ENCODE measurements at places on chromosomes 3 and 15.
A peak's percentile ranks its signal among the peaks of the same experiment; 100 is the strongest.

- no peak for DNase-seq
These were observed 66.8 kb upstream of the BLM start for GRCh38 chr15:90650117-90650955.

DNA sequence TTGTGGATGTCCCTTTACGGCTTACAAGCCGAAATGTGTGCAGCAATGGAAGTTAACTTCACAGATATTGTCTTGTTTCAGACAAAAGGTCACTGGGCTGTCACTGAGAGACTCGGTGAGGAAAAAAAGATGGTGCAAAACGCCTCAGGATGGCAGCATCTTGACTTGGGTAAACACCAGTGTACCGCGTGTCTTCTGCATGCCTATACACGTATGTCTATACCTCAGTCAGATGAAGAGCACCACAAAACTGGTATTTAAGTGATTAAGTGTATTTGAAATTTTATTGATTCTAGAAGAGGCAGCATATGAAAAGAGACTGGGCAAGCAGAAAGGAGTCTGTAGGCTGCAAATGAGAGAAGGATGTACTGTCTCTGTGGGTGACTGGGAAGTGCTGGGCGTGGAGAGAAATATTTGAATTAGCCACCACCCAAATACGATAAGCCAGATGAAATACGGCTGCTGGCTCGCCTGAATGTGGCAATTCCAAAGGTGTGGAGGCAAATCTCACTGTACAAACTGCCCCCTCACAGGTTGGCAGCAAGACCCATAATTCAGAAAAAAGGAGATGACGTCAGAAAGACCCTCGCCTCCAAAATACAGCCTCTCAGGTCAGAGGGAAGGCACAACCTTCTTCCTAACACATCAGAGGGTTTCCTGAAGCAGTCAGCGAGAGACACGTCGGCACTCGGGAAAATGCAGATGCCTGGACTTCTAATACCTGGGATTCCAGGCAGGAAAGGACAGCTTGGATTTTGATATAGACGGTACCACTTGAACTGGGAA, 53.4 kb upstream of the NEO1 start:
- DNase-seq, result no peak

DNA sequence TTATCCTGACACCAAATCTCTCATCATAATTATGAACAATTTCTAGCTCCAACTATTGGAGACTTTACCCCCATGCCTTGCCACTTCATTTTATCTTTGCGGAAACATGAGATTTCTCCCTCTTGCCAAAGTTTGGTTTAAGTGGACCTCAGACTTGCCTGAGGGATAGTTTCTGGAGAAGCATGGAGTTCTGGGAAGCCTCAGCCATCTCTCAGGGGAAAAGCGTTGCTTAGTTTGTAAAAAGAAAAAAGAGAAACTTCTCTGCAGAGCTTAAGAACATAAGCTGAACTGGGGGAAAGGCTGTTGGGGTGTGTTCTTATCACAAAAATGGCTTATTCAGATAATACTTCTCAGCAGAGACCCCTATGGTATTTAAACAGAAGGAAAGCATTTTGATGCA, 347.4 kb upstream of the ADAMTS9 start:
- no peak for DNase-seq

DNA sequence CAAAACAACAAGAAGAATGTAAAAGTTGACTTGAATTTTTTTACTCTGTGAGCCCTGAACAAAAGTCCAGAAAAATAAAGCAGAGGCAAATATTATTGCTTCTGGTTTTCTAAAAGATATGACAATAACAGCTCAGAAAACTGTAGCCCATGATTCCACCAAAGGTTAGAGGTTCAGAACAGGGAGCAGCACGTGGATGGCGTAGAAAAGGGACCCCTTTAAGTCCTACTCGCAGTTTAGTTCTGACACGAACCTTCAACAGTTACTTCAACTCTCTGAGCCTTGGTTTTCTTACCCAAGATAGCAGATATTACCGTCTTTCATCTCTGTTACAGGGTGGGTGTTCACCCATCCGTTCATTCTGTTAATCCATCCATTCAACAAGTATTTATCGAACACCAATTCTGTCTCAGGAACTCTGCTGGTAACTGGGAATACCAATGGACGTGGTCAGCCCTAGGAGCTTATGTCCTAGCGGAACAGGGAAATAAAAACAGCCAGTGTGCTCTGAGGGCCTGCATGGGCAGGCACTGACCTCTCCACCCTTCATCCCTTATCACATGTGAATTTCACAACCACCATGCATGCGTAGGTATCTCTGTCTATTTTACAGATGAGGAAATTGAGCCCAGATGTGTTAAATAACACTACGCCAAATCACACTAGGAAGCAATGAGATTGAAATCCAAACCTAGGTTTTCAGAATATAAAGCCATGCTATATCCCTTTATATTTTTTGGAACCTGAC, 274.2 kb upstream of the ICE2 start:
- DNase-seq, result no peak

DNA sequence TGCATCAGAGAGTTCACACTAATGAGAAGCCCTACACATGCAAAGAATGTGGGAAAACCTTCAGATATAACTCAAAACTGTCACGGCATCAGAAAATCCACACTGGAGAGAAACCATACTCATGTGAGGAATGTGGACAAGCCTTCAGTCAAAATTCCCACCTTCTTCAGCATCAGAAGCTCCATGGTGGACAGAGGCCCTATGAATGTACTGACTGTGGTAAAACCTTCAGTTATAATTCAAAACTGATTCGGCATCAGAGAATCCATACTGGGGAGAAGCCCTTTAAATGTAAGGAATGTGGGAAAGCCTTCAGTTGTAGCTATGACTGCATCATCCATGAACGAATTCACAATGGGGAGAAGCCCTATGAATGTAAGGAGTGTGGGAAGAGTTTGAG, 10.2 kb downstream of the ZNF619 start:
- DNase-seq, result no peak

DNA sequence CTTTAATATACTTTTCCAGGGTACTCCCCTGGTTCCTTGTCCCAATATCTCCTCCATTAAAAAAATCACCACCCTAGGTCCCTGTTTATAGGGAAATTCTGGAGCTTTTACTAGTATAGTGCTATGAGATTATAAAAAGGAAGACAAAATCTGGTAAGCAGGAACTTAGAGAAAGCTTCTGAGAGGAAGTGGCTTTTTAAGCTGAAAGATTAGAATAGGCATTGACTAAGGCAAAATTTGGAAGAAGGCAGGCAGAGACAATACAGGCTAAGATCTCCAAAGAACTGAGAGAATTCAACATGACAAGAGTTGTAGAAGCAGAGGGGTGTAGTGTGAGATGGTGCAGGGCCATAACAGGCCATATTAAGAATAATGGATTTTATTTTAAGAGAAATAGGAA, 25.8 kb downstream of the SGO1 start:
- no peak for DNase-seq

- DNase-seq, result no peak
These were observed 29.9 kb upstream of the SPSB4 start for GRCh38 chr3:141021261-141021660.

DNA sequence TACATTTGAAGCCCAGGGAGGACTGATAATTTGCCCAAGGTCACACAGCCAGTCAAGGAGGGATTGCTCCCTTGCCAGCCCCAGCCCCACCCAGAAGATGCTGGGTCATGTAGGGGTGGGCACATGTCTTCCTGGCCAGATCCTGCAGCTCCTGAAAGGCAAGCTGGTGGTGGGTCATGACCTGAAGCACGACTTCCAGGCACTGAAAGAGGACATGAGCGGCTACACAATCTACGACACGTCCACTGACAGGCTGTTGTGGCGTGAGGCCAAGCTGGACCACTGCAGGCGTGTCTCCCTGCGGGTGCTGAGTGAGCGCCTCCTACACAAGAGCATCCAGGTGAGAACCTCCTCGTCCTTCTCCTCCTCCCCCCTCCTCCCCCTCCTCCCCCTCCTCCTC, 13.2 kb downstream of the ISG20 start:
- no peak for DNase-seq

- DNase-seq, result no peak
These were observed 1274.4 kb upstream of the EPHA6 start for GRCh38 chr3:95539950-95540483.

GRCh38 chr15:101396484-101397261, 92.8 kb downstream of the PCSK6 start:
- no peak for DNase-seq

DNA sequence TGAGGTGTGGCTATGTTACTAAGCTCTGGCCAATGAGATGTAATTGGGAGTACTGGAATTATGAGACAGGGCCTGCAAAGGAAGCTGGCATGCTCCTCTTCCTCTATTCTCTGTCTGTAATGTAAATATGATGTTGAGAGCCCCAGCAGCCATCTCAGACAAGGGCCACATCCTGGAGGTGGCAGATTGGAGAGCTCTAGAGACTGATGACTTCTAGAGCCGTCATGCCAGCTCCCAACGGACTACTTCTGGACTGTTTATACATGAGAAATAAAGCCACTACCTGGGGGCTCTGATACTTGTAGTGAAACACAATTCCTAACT, 19.7 kb downstream of the PLD1 start:
- no peak for DNase-seq

DNA sequence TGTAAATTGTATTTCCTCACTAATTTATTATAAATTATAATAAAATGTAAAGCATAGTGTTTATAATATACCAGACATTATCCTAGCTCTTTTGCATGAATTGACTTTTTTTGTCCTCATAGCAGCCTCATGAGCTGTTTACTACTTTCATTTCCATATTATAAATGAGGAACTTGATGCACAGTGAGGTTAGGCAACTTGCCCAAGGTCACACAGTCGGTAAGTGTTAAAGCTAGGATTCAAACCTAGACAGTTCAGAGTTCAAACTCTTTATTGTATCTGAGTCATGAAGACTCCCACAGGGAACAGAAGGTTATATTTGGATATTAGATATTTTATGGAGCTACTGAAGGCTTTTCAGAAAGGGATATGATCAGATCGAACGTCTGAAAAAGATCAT, 322.2 kb upstream of the SATB1 start:
- DNase-seq, result no peak

DNA sequence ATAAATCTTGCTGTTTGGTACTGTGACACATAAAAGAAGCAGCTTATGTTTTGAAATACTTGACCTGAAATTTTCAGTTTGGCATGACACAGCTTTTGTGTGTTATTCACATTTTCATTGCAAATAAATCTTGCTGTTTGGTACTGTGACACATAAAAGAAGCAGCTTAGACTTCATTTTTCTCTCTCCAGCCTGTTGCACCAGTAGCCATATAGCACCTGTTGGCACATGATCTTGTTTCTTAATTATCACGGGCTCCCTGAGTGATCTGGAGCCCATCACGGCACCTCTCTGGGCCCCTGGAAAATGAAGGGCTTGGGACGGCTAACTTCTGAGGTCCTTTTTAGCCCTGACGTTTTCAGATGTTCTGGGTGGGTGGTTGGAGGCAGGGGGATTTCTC, 77.4 kb upstream of the SLCO3A1 start:
- no peak for DNase-seq

DNA sequence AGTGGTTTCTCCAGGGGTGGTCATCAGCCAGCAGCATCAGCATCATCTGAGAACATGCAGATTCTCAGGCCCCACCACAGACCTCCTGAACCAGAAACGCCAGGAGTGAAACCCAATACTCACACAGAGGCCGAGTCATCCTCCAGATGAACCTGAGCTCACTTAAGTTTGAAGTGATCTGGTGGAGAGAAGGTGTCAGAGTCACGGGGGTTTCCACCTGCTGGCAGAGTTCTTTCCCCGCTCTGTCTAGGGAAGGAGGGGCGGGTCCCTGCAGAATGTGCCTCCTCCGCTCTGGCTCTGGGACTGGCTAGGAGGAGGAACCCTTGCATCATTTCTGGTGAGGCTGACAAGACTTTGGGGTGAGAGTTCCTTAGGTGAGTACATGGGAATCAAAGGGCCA, 13.3 kb upstream of the KIF23 start:
- DNase-seq, result no peak

DNA sequence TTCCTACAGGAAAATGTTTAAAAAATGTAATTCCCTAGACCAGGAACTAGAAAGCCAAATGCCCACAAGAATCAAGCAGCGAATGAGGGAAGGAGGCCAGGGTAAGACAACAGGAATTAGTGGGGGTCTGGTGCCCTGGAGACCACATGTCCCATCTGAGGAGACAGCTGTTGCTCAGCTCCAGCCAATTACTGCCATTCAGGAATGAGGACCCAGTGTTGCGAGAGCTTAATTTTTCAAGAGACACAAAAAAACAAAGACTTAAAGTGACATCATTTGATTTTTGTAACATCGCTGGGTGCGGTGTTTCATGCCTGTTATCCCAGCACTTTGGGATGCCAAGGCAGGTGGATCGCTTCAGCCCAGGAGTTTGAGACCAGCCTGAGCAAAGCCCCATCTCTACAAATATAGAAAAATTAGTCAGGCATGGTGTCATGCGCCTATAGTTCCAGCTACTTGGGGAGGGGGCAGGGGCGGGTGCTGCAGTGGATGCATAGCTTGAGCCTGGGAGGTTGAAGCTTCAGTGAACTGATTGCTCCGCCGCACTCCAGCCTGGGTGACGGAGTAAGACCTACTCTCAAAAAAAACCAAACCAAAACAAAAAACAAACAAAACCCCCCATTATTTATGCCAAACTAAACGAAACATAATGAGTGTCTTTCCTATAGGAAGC, 52.8 kb upstream of the LRIG1 start:
- no peak for DNase-seq

GRCh38 chr3:27428446-27428845, 55.7 kb downstream of the SLC4A7 start:
- DNase-seq, result no peak

GRCh38 chr3:3798631-3799113, 559 bp upstream of the LRRN1 start:
- peak; percentile 10 for DNase-seq

GRCh38 chr15:74955796-74956647, 550 bp downstream of the RPP25 start:
- DNase-seq, result peak; percentile 37

DNA sequence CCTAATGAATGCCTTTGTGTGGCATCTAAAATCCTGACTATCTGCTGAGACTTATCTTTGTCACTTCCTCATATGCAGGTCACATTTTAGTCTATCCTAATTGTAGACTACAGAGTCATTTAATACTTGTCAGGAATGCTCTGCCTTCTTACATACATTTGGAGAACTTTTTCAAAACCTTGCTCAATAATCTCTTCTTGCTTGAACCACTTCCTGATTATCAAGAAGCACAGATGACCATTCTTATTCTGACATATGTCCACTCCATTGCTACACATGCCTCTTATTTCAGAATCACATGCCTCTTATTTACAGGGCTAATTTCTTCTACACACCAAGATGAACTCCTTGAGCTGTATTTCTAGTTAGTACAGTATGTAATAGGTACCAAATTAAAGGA, 400.3 kb downstream of the TBC1D5 start:
- no peak for DNase-seq

DNA sequence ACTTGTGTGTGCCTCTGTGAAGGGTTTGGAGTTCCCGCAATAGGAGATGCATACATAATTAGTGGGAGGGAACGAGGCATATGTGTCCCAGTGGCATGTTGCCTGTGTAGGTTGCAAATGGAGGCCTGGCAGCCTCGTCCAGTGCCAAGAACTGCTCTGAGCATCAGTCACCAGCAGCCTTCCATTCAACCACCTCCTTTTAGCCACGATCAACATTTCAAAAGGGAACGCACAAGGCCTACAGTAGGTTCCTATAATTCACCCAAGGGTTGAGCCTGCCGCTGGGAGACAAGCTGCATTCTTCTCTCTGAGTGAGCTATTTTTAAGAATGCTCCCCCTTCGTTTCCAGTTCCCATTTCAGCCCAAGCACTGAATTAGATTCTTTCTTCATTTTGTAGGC, 78.8 kb upstream of the CTNNB1 start:
- DNase-seq, result no peak

Data from stimulated activated CD8-positive, alpha-beta memory T cell treated with anti-CD3 and anti-CD28 coated beads, Interleukin-2, amount 100 ng/mL, for 1 hour (primary cell).